ENCODE measurements at places on chromosomes 7 and 10.

DNA sequence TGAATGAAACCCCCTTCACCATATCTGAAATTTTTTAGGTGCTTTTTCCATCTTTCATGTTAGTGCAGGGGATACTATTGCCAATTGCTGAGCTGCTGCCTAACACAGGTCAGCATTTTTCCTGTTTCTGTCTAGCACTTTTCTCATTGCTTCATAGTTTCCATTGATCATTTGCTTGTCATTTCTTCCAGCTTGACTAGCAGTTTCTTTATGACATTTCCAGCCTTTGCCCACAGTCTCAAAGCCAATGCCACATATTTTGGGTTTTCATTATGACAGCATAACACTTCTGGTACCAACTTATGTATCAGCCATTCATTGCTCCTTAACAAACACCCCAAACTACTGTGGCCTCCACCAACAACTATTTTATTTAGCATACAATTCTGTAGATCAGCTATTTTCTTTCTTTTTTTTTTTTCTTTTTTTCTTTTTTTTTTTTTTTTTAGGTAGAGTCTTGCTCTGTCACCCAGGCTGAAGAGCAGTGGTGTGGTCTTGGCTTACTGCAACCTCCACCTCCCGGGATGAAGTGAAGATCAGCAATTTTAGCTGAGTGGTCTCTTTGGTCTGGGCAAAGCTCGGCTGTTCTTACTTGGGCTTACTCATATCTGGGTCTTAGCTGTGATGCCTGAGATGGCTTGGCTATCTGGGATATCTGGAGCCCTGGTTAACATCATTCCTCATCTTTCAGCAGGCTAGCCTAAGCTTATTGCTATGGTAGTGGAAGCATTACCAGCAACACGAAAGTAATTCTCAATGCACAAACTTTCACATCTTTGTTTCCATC is 102.3 kb downstream of the EPC1 start:
- DNase-seq = no peak

DNA sequence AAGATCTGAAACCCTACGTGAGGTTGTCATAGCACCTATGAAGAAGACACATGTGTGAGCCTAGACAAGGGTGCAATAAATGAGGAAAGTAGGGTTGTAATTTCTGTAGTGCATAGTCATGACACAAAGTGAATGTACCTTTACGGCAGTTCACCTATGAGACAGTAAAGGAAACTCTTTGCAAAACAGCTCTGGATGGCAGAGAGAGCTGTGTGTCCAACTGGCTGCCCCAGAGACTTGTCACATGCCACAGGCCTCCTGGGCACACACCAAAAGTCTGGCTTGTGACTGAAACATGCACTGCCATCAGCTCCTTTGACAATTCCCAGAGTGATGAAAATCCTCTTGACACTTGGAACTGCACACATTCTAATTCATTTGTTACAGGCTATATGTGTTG is 90.7 kb upstream of the NAMPT start:
- DNase-seq = no peak

DNA sequence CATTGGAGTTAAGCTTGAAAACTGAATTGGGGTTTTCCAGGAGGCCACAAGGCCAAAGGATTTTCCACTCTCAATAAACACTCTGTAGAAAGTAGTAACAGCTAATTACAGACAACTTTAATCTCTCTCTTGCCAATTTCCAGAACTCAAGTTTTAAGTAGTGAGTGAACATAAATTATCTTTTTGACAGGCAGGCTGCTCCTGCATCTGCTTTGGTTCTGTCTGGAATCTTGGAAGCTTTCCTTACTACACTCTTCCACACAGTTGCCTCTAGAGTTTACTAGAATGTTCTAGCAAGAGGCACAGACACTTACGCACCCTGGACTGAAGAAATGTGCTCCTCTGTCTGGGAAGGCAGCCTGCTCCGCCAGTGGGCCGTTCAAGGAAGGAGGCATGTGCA is 90.5 kb upstream of the WAC start:
- no peak for DNase-seq

DNA sequence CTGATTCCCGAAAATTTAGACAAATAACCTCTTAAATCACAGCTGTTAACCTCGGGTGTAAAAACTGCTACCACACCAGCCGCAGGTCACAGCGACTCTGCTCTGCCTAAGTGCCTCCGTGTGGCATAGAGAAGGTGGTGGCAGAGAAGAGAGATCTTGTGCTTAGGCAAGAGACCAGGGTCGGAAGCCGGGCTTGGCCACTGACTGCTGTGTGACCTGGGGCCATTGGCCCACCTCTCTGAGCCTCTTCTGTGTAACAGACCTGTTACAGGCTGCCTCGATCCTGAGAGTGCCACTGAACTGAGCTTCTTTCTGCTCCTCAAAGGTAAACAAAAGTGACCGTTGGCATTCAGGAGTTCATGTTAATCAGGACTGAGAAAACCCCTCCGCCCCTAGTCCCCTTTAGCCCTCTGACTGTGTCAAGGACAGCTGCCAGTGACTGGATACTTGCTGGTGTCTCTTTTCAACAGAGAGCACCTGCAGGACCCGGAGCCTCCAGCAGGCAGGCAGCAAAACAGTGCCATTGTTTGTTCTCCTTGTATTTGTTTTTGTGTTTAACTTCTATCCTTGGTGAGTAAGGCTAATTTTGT is 36.5 kb downstream of the ZMIZ1 start:
- DNase-seq = peak; percentile 31

All from NCI-H510A treated with DMSO at 0.1 percent for 48 hours (cell line).